ENCODE measurements at places on chromosomes 2 and 18.
A peak's percentile ranks its signal among the peaks of the same experiment; 100 is the strongest.

GRCh38 chr2:20516646-20517341 is 69.9 kb downstream of the RHOB start:
- DNase-seq, result peak; percentile 35

GRCh38 chr18:1530650-1531049 is 626.0 kb downstream of the ADCYAP1 start:
- DNase-seq, result no peak

GRCh38 chr18:22459491-22459890 is 41.8 kb upstream of the CTAGE1 start:
- no peak for DNase-seq

DNA sequence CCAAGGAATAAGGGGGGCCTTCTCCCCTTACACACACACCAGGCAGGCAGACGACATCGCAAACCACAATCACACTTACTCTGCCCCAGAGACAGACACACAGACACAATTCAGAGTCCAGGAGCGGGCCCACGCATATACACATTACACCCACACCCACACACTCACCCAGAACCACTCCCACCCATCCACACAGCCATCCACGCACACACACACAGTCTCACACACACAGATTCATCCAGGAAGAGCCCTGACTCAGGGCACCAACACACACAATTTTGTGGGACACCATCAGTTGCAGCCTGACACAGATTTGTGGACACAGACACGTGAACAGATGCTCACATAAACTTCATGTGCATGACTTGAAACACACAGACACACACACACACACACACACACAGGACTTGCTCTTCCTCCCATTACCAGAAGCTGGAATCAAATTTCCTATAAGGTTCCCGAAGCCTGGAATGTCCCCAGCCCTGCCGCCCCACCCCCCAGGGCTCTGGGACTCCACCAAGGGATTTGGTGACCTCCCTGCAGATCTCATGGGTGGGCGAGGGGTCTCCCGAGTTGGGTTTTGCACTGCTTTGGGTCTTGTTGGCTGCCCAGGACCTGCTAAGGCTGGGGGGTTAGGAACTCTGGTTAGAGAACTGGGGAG is 23.5 kb downstream of the TNS1 start:
- DNase-seq, result no peak

DNA sequence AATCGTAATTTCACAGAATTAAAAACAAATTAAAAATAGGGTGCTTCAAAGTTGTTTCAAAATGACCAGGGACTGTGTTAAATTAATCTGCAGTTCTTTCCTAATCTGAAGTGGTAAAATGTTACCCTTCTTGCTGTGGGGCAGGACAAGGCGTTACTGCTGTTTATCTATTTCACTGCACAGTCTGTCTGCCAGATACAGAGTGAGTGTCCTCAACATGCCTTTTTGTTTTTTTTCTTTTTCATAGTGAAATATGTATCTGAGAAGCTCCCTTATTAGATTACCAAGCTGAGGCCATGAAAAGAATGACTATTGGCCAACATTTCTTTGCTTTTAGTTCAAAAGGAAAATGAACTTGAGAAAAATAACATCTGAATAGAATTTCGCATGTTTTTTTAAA is 38.0 kb downstream of the KCTD1 start:
- no peak for DNase-seq

GRCh38 chr18:28541276-28541930 is 364.5 kb upstream of the CDH2 start:
- DNase-seq, result peak; percentile 2

- no peak for DNase-seq
These were observed 247.8 kb upstream of the HDAC4 start for GRCh38 chr2:239648607-239649006.

DNA sequence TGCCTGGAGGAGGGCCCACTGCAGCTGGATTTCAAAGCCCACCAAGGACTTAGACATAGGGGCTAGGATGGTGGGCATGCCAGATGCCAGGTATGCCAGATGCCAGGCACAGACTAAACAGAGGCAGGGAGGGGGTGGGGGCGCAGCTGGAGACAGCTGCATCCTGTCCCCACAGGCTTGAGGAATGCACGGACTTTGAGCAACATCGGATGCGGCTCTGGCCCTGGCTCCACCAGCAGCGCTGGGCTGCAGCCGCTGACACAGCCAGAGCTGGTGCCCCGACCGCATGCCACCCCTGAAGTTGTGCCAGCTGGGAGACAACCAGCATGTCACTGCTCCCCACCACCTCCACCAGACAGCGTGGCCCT is 39.5 kb downstream of the AQP12A start:
- DNase-seq, result no peak

- no peak for DNase-seq
These were observed 53.7 kb downstream of the EHD3 start for GRCh38 chr2:31287654-31288053.

DNA sequence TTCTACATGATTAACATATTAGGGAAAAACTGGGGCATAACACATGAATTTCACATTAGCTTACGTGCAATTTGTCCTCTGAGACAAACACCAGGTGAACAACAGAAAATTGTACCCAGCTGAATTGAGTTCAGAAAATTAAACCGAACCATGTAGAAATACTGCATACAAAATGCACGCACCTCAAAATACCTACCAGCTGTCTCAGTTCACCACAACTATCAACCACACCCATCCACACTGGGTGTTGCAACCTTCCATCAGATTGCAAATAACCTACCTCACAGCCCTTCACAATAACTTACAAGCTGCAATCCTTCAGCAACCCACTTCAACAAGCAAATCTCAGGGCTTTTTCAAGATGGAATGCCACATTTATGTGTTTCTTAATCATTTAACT is 55.9 kb downstream of the UNC50 start:
- DNase-seq, result no peak

GRCh38 chr2:208371634-208371935 is 35.0 kb upstream of the PTH2R start:
- no peak for DNase-seq

DNA sequence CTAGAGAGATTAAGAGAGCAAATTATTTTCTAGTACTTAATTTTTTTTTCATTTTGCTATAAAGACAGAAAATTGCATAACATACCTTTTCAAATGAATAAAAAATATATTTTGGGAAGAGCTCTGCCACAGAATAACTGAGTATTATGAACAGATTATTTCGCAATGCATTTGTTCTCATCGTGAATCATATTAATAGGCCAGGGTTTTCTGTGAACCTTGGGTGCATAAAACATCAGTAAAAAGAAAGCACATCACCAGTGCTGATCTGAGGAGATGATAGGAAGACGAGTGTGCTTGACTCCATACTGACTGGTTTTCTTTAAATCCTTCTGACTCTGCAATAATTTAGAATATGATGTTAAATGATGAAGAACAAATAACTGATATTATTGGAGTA is 409.1 kb downstream of the CPS1 start:
- DNase-seq, result no peak

GRCh38 chr2:229173825-229174359 is 97.2 kb downstream of the PID1 start:
- no peak for DNase-seq

DNA sequence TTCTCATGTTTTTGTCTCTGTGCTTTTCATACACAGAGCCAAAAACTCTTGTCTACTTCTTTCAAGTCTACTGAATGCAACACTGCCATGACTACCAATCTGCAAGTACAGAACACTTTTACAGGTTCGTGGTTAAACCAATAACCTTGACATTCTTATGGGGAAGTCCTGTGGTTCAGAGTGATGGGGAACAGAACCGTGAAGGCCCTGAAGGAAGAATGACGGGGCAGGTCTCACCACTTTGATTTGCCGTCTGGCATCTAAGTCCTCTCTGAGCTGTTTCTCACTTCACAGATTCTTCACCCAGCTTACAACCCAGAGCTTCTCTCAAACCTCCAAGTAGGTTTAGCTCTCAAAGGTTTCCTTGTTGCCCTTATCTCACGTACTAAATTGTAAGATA is 117.5 kb upstream of the SNTG2 start:
- no peak for DNase-seq

DNA sequence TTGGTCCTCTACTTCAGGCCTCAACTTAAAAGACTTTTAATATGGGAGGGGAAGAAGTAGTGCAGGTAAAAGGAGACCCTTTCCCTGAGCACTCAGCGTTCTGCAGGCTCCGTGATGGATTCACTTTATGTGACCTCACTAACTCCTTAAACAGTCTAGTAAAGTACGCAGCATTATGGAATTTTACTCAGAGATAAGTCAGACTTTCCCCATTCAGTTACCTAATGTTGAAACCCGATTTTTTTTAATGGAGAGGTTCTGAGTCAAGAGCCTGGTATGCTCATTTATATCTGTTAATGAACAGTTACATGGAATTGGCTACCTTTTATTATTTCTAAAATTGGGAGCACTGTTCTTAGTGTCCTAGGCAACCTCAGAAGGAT is 34.1 kb downstream of the RASGRP3 start:
- no peak for DNase-seq

DNA sequence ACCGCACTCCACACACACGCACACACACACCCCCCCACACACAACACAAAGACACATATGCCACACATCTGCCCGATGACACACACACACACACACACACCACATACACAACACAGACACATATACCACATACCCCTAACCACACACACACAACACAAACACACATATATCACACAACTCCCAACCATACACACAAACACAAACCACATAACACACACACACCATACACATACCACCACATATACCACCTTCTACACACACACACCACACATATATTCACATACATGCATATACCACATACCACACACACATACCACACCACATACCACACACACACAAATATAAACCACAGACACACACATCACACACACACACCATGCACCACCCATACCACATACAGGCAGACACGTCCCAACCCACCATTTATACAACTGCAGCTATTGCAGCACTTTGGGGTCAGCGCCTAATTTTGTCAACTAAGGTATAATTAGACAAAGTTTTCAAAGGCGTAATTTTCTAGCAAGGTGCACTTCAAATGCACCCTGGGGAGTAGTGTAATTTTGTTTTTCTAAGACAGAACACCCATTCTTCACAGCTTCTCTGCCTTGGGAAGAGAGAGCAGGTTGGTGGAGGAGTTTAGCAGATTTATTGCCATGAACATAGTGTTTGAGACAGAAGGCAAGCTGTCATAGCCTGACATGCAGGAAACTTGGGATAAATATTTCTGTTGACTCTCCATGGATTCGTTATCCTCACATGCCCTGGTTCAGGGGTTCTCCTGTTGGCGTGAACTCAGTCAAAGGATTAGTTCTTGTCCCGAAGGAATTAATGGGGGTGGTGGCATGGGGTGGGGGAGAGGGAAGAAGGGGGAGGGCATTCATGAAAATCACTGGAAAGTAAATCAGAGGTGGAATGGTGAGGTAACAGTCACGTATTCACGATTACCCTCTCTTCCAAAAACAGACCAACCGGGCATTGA is 416.1 kb downstream of the LPIN1 start:
- no peak for DNase-seq

- no peak for DNase-seq
These were observed 47.2 kb downstream of the DOK6 start for GRCh38 chr18:69447886-69448285.

DNA sequence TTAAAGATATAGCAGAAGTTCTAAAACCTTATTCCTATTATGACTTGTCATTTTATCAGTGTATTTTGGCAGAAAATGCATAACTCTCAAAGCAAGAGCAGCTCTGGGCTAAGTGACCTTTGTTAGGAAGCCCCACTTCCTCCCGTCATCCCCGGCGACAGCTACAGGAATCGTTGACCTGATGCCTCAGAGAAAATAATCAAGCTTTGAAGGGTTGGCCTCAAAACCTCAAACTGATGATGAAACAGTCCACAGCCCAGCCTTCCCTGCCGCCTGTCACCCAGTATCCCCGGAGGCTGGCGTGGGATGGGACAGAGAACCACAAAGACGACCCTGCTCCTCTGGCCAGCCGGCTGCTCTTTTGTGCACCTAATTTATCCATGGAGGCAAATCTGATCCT is 65.3 kb downstream of the KCNF1 start:
- no peak for DNase-seq

GRCh38 chr18:36628435-36629137 is 200.2 kb downstream of the TPGS2 start:
- DNase-seq, result no peak

- no peak for DNase-seq
These were observed 73.1 kb downstream of the TLK1 start for GRCh38 chr2:171087547-171087946.

DNA sequence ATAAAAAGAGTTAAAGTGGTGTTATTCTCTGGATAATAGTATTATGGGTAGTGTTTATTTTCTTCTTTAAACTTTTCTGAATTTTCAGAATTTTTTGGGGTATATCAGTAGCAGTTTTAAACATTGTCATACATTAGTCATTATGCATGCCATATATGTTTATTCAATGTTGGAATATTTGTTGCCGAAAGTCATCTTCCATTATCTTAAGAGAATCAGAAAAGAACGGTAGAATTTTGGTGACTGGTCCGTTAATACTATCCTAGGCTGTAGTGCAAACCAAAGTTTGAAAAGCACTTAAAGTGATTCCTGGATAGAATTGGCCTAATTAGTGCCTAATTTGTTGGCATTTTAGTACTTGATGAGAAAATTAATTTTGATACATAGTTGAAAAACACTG is 244.1 kb downstream of the PHLPP1 start:
- DNase-seq, result no peak

- no peak for DNase-seq
These were observed 72.1 kb upstream of the RGPD5 start for GRCh38 chr2:109722026-109722425.

DNA sequence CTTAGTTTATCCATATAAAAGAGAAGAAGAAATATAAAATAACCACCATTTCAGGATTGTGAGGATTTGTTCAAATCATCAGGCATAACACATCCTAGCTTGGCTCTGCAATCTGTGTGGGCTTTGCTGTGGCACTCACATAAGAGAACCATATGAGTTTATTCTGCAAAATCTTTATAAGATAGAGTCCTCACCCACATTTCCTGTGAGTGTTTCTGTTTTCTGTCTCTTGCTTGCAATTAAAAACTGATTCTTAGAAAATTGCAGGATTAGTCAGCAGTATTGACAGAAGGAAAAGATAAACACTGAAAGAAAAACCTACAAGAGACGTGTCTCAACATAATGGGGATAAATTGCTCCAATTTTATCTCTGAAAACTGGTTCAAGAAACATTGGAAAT is 258.5 kb downstream of the RND3 start:
- no peak for DNase-seq

DNA sequence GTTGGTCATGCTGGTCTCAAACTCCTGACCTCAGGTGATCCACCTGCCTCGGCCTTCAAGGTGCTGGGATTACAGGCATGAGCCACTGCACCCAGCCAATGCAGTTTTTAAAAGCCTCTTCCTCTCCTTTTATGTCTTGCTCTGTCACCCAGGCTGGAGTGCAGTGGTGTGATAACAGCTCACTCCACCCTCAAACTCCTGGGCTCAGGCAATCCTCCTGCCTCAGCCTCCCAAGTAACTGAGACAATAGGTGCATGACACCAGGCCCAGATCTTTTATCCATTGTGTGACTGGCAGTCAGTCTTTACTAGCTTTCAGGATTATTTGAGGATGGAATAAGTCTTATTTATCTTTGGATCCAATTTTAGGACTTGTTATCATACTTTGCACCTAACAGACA is 13.2 kb downstream of the KCTD18 start:
- no peak for DNase-seq

GRCh38 chr2:68031542-68032160 is 31.2 kb downstream of the C1D start:
- peak; percentile 0 for DNase-seq

Measured in substantia nigra (tissue), 51 donors.